Cerebellar nuclear complex (tissue), 1 donor: ENCODE measurements at places on chromosomes 7 and 10.

GRCh38 chr7:135877805-135878204, 99.4 kb downstream of the MTPN start:
- DNase-seq = no peak

DNA sequence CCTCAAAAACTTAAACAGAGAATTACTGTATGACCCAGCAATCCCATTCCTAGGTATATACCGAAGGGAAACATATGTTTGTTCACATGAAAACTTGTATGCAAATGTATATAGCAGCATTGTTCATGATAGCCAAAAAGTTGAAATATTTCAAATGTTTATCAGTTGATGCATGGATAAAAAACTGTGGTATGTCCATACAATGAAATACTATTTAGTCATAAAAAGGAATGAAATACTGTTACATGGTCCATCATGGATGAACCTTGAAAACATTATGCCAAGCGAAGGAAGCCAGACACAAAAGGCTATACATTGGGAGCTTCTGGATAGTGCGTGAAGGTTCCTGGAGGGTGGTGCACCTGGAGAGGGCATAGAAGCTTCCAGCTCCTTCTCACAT, 11.0 kb upstream of the TRA2A start:
- no peak for DNase-seq

GRCh38 chr10:61870526-61870895, 31.0 kb upstream of the ARID5B start:
- no peak for DNase-seq

GRCh38 chr7:47301105-47301477, 280.8 kb downstream of the TNS3 start:
- no peak for DNase-seq

DNA sequence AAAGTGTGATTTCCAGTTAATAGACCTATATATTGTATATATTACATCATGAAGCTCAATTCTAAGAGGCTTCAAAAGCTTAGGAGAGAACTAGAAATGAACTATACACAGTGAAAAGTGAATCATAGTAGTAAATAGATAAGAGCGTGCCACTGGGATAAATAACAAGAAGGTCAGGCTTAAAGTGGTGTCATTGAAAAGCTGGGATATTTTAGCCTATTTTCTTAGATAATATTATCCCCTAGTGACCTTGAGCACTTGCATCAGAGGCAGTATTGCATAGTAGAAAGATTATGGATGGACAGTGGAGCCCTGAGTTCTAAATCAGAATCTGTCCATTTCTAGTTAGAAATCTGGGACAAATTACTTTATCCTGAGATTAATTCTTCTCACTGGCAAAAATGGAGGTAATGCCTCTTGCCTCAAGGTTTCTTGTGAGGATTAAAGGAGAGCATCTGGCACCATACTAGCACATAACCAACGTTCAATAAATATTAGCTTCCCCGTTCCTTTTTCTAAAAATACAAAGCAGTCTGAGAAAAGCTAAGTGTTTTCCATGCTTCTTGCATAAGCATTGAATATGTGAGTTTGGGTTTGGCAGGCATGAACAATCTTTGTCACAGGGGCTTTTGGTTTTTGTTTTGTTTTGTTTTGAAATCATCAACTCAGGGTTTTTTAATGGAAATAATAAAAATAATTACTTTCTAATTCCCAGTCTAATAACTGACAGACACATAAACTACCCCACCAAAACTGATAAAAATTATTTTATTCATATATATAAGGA, 27.3 kb upstream of the MACC1 start:
- no peak for DNase-seq

- DNase-seq = no peak
Observed at GRCh38 chr10:49512121-49512809, 26.7 kb downstream of the ERCC6 start.

DNA sequence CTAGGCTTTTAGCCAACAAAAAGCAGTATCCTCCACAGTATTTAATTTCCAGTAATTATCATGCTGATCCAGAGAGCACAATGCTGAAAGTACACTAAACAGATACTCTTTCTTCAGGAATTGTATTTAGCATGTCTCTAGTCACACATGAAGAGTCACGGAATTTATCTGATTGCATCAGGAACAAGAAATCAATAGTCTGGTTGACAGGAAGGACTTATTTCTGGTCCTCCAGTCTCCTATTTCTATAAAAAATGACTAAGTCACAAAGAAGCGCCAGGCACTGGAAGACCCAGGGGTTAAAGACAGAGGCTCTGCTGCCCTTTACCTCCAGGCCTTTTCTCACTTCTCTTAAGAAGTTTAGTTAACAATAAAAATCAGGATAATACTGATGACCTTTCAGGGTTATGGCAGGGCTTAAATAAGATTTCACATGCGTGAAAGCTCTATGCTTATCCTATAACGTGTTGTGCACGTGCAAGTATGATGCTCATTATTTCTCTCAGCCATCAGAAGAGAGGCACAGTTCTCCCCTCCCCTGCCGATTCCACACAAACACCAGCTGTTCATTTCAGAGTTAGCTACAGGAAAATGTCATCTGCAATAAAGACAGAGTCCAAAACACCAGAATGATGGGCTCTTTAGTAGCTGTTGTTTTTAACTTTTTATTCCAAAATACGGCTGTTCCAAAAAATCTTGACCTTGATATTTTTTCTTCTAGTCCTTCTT, 36.9 kb downstream of the SLC26A4 start:
- DNase-seq = no peak

DNA sequence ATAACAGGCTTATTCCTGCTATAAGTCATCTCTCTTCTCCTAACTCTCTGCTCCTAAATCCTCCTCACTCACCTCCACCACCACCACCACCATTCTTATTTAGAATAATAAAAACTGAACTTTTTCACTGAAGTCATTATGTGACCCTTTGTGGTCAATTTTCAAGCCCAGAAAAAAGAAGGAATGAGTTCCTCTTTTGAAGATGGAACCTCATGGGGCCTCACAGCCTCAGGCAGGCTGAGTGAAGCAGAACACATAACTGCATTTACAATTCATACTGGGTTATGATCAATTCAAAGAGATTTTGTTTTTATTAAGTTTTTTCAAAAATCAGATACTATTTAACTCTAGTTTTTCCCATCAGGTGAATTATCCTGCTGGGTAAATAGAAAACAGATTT, 29.8 kb downstream of the PNLIPRP3 start:
- DNase-seq = no peak

DNA sequence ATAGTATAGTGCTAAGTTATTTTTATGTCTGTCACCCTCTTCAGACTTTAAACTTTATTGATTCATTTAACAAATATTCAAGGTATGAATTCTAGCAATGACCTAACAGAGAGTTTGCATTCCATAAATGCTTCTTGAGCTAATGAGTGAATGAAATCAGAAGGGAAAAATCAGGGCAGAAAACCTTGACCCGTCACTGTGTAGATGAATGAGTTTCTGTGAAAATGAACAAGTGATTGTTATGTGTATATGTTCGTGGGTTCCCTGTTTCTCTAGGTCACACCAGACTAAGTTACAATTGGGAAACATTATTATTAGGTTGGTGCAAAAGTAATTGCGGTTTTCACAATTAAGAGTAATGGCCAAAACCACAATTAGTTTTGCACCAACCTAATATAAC, 30.1 kb downstream of the APBB1IP start:
- DNase-seq = no peak

- no peak for DNase-seq
Observed at GRCh38 chr7:127706766-127707165, 54.8 kb downstream of the SND1 start.

GRCh38 chr7:151762583-151763245, 114.2 kb downstream of the PRKAG2 start:
- DNase-seq = peak; percentile 33

DNA sequence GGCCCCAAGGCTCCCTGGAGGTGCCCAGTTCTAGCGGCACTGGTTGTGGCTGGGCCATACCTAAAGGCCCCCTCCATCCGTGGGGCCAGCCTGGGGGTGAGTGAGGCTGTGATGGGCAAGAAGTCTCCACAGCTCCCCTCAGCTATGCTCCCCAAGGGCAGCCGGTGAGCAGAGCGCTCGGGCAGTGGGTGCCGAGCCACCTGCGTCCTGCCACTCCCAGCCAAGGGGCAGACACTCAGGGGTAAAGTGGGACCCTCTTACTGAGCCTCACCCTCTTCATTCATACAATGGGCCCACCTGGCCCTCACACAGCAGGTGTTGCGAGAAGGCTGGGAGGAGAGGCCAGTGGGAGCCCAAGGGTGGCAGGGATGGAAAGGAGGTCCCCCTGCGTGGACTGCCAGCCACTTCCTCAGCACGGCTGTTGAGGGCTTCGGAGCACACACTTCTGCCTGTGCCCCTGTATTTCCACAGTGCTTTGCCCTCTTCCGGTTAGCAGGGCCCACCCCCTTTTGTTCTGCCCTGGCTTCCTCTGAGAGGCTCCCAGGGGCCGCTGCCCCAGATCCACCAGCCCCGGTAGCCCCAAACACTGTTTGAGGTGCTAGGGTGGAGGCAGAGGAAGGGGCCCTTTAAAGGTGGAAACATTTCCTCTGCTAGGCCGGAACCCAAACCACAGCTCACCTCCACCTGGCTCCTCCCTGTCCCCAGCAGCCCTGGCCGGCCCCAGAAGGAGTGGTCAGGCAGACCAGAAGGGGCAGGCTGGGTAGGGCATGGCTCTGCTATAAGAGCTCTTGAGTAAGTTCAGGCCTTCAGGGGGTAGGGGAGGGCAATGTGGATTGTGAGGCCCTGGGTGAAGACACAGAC, 16.4 kb upstream of the C10orf105 start:
- DNase-seq = no peak
